Stimulated activated CD4-positive, alpha-beta T cell treated with anti-CD3 and anti-CD28 coated beads, Interleukin-15, amount 100 ng/mL, for 1 hour (primary cell): ENCODE measurements at places on chromosomes 2 and 18.

DNA sequence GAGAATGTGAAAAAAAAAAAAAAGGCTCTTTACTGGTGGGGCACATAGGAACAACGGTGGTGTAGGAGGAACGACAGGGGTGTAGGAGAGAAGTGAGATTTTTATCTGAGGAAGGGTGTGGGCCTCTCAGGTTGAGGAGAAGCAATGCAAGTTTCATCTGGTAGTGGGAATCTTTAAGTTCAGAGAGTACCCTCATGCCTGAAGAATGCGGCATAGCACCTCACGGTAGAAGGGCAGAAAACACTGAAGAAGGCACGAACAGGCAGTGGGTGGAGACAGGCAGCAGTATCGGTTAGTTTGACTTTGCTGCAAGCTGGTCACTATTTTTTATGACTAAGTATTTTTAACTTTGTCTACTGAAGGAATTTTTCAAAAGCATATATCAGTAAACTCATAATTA is 52.2 kb upstream of the TSPYL6 start:
- no peak for DNase-seq

DNA sequence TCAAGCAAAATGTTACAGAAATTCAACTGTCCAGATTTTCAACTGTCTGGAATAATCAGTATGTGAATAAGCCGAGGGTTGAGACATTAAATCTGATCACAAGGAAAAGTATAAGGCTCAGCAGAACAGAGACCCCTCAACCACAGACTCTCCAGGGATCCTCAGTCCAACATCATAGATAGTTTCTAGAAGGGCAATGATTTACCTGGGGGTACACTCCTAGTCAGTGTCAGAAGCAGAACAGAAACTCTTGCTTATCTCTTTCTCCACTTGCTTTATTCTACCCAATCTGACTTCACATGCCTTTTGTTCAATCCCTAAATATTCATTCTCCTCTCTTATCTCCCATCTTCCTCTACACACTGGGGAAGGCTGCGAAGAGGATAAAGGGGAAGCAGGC is 36.4 kb downstream of the ICOS start:
- no peak for DNase-seq

GRCh38 chr2:164302786-164303185 is 318.5 kb downstream of the GRB14 start:
- no peak for DNase-seq

GRCh38 chr2:39068299-39069135 is 52.3 kb downstream of the SOS1 start:
- no peak for DNase-seq

- no peak for DNase-seq
Measured at GRCh38 chr2:220334210-220334609, 706.8 kb downstream of the SLC4A3 start.

- DNase-seq = no peak
Measured at GRCh38 chr2:240252872-240253511, 112.5 kb upstream of the OTOS start.

DNA sequence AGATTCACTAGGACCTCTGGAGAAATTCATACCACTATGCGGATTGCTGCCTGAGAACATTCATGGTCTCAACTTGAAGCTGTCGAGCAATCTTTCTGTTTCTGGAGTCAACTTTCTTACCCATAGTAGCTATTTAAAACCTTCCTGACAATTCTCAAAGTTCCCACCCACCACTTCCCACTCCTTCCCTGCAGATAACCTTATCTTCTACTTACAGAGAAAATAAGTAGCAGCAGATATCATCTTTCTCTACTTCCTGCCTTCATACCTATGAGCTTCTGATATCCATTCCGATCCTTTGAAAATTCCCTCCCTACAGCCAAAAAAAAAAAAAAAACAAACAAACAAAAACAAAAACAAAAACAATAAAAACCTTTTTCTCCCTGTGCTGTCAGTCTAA is 81.2 kb upstream of the CYRIA start:
- DNase-seq = no peak

DNA sequence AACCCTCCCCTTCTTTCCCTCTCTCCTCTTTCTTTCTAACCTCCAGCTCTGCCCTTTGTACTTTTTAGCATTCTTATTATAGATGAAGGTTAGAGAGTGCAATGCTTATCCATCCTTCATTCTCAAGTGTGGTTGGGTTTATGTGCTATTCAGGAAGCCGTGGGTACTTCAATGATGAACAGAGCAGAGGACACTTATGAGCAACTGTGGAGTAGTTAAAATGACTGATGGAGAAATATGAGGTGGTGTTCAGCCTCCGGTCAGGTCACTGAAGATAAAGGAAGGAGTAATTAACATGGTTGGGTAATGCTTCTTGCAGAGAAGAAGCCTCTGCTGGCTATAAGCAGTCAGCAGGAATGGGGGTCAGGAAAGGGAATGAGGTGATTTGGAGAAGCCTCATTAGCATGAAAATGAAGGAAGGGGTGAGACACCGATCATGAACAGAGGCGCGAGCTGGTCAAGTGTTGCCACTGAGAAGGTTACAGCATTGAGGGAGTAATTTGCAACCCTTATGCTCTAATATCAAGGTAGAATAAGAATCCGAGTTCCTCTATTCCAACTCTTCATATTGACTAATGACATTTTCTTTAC is 174.7 kb downstream of the LPIN1 start:
- DNase-seq = no peak

DNA sequence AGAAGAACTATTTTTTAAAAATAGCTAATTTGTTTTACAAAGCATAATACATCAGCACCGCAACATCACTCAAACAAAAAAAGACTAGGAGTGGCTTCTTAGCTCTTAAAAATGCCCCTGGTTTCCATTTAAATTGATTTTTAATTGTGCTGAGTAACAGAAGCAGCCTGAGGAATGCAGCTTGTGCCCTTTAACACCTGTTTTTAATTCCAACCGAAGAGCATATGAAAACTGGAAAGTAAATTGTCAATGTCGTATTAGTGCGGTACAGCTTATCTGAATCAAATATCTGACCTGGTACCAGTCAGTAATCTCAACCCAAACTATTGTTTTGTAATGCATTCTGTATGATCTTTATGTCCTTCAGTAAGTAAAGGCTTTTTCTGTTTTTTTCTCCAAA is 13.2 kb upstream of the CD302 start:
- no peak for DNase-seq

- DNase-seq = no peak
Measured at GRCh38 chr2:129801575-129801974, 177.9 kb upstream of the RAB6C start.

GRCh38 chr18:75341267-75341666 is 86.2 kb downstream of the SMIM21 start:
- no peak for DNase-seq

DNA sequence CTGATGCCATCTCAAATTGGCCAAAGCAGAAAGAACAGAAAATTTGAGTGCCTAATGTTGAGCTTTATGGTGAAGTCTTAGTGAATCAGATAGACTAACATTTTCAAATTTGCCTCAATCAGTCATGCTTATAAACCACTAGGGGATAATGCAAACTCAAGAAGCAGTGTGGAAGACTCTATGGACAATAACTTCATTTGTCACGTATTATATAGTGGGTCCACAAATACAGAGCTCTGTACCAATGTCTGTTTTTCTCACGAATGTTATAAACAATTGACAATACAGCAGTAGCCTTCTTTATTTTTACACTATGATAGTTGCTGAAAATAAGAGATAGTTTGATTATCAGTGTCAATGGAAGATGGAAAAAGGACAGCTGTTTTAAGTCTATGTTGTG is 190.8 kb upstream of the SLC8A1 start:
- DNase-seq = no peak

DNA sequence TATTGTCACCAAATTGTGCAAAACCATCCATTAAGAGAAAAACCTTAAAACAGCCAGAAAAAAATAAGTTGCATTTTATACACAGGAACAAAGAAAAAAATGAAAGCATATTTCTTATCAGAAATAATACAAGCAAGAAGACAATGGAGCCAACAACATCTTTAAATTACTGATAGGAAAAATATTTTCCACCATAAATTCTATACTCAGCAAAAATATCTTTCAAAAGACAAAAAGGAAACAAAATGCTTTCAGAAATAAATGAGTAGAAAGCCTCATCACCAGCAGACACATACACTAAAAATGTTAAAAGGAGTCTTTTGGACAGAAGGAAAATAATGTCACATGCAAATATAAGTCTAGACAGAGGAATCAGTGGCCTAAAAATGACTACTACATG is 106.4 kb upstream of the TRIB2 start:
- DNase-seq = no peak

DNA sequence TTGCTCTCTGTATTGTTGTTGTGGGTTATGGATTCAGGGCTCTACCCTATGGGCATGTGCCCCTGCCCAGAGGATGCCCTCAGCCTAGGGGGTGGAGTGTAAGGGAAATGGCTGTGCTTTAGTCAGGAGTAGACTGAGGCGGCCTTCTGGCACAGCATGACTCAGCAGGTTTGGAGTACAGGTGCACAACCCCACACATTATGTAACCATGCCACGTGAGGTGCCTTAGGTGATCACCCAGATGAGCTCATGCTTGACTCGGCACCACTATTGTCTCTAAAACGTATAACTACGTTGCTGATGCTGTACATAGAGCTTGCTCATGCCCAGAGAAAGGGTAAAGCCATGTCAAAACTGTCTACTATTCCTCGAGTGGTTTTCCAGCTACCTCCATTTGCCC is 48.3 kb upstream of the ZC3H15 start:
- DNase-seq = no peak

- DNase-seq = no peak
Measured at GRCh38 chr2:18749912-18750526, 160.7 kb upstream of the NT5C1B start.

- no peak for DNase-seq
Measured at GRCh38 chr18:36185157-36185556, 2.1 kb upstream of the MOCOS start.

DNA sequence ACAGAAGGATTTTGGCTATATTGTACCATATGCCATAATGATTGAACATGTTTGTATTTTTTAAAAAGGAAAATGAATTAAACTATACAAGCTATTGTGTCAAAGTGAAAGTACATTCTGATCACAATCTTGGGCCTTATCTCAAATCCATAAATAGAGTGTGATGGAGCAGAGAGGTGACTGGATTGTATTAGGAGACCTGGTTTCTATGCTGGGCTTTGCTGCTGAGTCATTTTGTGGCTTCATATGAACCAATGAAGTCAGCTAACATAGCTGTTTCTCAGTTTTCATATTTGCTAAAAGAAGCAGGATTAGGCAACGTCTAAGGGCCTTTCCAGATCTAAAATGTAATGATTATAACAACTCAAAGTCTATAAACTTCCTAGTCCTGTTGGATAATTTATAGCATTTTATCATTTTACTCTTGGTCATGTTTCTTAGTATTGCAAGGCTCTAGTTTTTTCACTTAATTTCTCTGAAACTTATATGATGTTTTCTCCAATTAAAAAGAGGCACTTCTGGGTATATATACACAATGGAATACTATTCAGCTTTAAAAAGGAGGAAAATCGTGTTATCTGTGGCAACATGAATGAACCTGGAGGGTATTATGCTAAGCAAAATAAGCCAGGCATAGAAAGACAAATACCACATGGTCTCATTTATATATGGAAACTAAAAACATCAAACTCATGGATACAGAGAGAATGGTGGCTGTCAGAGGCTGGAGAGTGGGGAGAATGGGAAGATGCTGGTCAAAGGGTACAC is 112.3 kb downstream of the MEP1B start:
- no peak for DNase-seq

DNA sequence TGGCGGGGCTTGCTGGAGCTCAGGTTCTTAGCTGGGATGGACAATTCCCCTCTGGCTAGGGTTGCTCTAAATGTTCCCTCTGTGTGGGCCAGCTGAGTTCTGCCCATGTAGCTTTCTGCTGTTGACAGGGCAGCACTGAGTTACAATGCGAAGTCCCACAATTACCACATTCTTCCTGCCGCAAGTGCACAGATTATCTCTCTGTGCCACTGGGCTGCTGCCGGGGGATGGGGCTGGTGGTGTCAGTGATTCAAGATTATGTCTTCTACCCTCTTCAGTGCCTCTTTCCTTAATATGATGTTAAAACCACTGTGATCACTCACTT is 708.1 kb downstream of the SLC4A3 start:
- no peak for DNase-seq

- no peak for DNase-seq
Measured at GRCh38 chr2:152505495-152505906, 170.5 kb downstream of the FMNL2 start.
